CD4-positive, alpha-beta T cell treated with Interleukin-10 for 1 hour (primary cell): ENCODE measurements at places on chromosomes 16 and 17.
A peak's percentile ranks its signal among the peaks of the same experiment; 100 is the strongest.

DNA sequence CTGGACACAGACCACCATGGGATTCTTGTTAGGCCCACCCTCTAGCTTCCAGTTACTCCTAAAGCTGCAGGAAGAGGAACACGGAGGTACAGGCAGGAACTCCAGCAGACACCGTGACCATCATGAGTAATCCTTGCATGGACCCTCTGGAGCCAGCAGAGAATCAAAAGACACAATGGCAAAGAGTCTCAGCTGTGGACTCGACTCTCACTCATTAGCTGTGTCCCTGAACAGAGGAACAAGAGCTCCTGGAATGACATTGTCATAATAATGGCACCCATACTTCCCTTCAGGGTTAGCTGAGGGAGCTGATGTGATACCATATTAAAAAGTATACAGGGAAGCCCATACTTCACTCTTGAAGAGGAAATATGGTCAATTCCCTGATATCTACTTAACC, 176.3 kb upstream of the ASIC2 start:
- DNase-seq, result no peak

GRCh38 chr16:22786691-22787090, 27.3 kb upstream of the HS3ST2 start:
- no peak for DNase-seq

DNA sequence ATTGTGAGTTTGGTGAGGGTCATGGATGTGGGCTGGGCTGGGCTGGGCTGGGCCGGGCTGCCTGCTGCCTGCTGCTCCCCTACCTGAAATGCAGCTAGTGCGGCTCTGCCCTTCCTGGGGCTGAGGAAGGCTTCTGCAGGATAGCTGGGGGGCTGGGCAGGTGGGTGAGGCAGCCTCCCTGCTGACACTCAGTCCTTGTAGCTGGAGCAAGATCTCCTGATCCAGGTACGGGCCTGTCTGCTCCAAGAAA, 4.7 kb downstream of the RPL13 start:
- DNase-seq, result no peak

DNA sequence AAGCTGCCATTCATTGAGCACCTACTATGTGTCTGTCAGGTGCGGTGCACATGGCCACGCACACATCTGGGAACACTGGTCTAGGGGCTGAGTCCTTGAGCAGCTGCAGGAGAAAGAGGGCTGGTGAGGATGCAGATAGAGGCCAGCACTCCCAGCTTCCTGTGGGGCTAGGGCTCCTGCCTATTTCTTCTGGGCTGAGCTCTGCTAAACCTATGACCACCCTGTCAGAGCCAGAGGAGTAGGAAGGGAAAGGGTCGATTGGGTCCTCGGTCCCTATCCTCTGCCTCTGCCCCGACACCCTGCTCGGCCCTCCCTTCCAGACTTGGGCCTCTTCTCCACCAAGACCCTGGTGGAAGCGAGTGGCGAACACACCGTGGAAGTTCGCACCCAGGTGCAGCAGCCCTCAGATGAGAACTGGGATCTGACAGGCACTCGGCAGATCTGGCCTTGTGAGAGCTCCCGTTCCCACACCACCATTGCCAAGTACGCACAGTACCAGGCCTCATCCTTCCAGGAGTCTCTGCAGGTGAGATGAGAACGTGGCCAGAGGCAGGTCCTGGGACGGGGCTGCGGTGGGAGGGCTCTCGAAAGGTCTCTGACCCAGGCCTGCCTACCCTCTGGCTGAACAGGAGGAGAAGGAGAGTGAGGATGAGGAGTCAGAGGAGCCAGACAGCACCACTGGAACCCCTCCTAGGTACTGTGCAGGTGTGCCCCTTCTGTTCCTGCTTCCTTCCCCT, 4.0 kb upstream of the TMEM88 start:
- DNase-seq, result peak; percentile 15

GRCh38 chr16:83899272-83899897, 470 bp downstream of the MLYCD start:
- DNase-seq, result peak; percentile 24

GRCh38 chr17:46126840-46127239, 66.4 kb downstream of the KANSL1 start:
- DNase-seq, result no peak

- DNase-seq, result no peak
These were observed 56.5 kb upstream of the XYLT1 start for GRCh38 chr16:17526956-17527937.

DNA sequence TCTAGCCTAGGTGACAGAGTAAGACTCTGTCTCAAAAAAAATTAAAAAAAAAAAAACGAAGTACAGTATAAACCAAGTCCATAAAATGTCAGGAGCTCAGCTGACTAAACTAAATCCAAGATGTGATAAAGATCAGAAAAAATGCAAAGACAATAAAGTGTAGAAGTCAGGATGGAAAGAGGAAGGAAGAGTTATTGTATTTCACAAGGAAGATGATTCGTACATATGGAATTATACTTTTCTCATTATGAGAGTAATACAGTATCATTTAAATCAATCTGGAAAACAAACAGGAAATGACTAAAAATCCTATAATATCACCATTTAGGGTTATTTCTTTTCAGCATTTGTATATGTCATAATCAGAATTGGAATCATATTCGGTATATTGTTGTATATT, 11.4 kb upstream of the APOH start:
- DNase-seq, result no peak

- no peak for DNase-seq
These were observed 10.5 kb downstream of the PDZD9 start for GRCh38 chr16:21990381-21990944.

- DNase-seq, result peak; percentile 65
These were observed 25.8 kb upstream of the TNFSF12 start for GRCh38 chr17:7523033-7523432.

GRCh38 chr16:8832717-8833105, 35.1 kb downstream of the PMM2 start:
- no peak for DNase-seq

- peak; percentile 6 for DNase-seq
These were observed 9.4 kb downstream of the CCDC182 start for GRCh38 chr17:57735707-57736106.

DNA sequence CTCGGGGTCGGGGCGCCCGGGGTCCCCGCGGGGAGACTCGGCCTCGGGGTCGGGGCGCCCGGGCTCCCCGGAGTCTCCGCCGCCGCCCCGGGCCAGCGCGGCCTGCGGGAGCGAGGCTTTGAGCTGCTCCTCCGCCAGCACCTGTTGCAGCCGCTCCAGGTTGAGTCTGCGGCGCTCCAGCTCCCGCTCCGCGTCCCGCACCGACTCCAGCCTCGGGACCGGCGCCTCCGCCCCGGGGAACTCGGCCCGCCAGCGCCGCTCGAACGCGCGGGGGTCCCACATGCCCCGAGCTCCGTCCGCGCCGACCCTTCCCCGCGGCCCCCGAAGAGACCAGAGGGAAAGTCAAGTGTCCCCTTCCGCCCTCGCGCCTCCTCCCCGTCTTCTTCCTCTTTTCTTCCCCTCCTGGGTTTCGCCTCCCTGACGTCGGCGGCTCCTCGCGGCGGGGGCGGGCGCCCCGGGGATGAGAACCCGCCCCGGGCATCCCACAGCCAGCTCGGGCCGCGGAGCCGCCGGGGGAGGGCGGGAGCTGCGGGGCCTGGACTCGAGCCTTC, 40.8 kb upstream of the BHLHA9 start:
- peak; percentile 53 for DNase-seq

- peak; percentile 78 for DNase-seq
These were observed 35.6 kb downstream of the RPA1 start for GRCh38 chr17:1865252-1866037.

GRCh38 chr16:19771796-19772195, 53.7 kb downstream of the IQCK start:
- no peak for DNase-seq

GRCh38 chr17:9811086-9811485, 10.8 kb downstream of the GSG1L2 start:
- no peak for DNase-seq

GRCh38 chr16:82639263-82639662, 12.5 kb downstream of the CDH13 start:
- no peak for DNase-seq

DNA sequence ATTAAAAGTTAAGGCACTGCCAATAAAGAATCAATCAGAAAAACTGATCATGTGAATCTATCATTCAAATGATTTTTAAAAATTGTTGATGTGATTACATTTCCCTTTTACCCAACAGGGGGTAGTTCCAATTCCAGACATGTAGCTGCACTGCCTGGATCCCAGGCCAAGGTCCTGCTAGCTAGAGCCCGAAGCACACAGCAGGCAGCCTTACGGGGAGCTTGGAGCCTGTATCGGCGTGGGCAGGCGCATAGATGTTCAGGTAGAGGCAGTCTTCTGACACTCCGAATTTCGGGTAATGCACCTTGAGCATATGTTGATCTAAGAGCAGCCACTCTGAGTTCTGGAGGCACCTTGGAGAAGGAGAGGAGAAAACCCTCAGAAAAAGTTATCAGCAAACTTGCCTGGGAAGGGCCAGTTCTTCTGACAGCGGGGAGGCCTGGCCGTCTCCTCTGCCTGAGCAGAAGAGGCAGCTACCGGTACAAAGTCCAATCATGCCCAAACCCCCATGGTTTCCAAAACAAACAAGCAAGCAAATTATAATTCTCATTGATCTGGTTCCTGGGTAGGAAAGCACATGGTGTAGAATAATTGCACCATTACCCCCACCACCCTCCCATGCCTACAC, 3.6 kb downstream of the CES5A start:
- no peak for DNase-seq

- DNase-seq, result no peak
These were observed 72.1 kb downstream of the RPTOR start for GRCh38 chr17:80616705-80617104.

DNA sequence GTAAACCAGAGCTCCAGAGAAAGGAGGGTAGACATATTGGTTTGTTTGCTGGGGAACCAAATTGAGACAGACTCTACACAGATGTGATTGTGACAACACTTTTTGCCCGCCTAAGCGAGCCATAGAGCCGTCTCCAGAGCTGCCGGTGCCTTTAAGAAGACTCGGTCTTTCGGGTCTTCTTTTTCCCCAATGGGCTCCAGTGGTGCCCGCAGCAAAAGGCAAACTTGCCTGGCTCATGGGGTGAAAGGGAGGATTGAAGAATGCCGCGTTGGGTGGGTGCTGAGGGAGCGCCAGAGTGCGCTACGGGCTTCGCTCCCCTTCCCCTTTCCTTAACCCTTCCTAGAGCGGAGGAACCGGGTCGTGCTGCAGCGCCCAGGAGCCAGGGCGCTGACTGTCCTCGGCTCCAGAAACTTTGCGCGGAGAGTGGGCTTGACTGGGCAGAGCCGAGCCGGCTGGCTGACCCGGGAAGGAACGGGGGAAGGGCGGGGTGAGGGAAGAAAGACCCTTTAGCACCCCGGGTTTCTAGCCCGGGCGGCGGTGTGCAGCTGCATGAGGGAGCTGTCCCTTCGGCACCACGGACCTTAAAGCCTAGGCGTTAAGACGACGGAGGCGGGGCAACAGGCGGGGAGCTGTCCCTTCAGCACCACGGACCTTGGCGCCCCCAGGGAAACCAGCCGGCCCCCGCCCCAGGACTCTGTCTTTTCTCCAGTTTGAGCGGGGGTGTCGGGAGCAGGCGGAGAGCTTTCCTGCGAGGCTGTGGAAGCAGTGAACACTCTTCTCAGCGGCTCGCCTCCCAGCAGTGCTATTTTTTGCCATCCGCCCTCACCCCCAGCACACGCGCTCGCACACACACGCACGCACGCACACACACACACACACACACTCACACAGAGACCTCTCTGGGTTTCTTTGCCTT, at the start of gene CACNG3:
CACNG3 (plus strand) TSS at position 880 of the 916 bp plus-strand sequence. CDS start 420 bp downstream, outside the sequence.
- peak; percentile 40 for DNase-seq

GRCh38 chr16:67464565-67464964, 16.4 kb downstream of the ATP6V0D1 start:
- DNase-seq, result no peak

DNA sequence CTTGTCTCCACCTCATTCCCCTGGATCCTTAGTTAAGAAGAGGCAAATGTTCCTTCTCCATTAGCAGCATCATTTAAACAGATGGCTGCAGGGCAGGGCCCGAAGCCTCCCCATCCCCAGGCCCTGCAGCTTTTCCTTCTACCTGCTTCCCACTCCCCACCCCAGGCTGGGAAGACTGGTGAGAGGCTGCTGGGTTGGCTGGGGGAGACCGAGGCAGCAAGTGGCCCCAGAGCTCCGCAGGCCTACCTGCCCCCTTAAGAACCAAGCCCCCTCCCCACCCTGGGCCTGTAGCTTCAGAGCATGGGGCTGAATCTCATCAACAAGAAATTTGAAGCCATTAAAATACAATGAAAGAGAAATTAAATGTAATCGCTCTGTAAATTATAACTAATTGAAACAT, 22.1 kb upstream of the RPL38 start:
- DNase-seq, result no peak

- no peak for DNase-seq
These were observed 239.4 kb downstream of the MRTFB start for GRCh38 chr16:14310519-14310991.

GRCh38 chr17:82310877-82311276, 6.5 kb downstream of the CD7 start:
- no peak for DNase-seq

DNA sequence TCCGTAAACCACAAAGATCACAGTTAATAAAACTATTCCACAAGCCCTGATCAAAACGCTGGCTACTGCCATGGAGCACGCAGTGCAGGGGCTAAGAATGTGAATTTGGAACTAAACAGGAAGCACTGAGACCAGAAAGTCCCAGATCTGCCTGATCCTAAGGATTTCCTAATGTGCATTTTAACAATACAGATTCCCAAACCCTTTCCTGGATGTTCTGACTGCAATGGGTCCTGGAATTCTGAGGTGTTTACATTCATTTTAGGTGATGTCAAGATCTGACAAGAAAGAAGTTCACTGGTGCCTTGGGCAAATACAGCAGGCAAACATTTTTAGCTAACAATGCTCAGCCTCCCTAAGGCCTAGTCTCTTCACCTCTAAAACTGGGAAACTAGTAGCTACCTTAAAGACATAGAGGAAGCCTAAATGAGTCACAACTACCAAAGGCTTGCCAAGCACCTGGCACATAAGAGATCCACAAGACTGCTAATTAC, 10.3 kb downstream of the NSMCE1 start:
- no peak for DNase-seq

DNA sequence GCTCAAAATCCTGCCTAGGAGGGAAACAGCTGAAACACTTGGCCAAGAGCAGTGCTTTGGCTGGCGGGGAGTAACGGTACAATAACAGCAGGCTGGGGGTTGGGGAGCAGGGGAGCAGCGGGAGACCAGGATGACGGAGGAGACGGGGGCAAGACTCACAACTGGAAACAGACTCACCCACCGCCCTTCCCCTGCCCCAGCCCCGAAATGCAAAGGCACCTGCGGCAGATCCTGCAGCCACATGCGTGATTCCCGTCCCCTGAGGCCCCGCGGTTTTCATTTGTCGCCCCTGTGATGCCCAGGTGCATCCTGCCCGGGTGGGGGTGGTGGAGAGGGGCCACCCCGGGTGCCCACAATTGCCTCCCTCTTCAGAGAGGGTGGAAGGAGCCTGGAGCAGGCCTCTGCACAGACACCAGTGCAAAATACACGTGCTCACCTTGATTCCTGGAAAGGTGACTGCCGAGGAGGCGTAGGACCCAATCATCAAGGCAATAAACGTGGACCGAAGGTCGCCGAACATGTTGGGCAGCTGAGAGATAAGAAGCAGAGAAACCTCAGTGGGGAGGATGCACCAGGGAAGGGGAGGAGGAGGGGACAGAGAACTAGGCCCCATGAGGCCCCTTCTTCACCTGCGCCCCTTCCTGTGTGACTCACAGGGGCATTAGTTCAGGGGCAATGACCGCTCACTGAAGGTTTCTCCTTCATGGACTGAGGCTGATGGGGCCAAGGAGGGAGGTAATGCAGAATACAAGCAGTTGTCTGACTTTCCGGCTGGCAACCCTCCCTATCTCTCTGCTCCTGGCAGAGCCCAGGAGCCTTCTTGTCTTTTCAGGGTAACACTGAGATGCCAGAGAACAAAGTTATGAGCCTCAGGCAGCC, 30.4 kb upstream of the PITPNA start:
- DNase-seq, result no peak
